ENCODE measurements at places on chromosomes 12 and 14.

GRCh38 chr12:100857971-100858370 is 63.4 kb downstream of the ANO4 start:
- DNase-seq = no peak

DNA sequence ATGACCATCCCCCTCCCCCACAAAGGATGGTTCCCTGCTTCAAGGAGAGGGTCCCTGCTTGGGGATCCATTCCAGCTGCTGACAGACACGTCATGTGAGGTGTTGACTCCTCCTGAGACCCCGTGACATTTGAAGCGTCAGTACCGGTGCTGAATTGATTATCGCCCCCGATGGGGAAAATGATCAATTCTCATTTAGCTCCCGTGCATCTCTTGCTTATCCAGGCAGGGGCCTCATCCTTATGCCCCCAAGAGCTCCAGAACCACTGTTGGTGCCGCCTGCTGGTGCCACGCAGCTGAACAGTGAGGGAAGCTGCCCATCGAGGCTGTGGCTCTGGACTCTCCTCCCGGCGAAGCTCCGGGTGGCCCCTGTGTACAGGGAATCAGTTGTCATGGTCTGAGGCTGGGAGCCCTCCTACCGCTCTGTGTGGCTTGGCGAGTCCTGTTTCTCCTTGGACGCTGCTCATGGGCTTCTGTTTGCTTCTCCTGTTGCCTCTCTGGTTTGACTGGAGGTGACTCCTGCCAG is 4.6 kb downstream of the KIF26A start:
- DNase-seq = no peak

GRCh38 chr12:88623777-88624548 is 43.7 kb upstream of the KITLG start:
- no peak for DNase-seq

GRCh38 chr14:92959189-92959531 is 36.2 kb downstream of the CHGA start:
- no peak for DNase-seq

- DNase-seq = no peak
These were observed 56.7 kb upstream of the CHGA start for GRCh38 chr14:92866181-92866752.

DNA sequence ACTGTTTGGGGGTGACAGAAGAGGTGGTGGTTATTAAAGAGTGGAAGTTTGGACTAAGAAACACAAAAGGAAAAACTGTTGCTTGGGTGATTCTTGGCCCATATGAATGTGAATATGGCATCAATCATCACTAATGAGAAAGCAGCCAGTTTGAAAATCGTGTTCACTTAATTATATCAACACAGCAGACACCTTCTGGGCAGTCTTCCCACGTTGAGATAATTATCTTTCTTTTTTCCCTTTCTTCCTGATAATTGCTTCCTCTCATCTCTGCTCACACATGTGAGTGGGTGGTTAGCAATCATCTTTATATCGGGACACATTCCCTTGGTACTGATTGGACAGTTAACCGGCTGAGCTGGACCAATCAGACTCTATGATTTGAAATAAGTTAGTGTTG is 539.7 kb downstream of the AACS start:
- no peak for DNase-seq

DNA sequence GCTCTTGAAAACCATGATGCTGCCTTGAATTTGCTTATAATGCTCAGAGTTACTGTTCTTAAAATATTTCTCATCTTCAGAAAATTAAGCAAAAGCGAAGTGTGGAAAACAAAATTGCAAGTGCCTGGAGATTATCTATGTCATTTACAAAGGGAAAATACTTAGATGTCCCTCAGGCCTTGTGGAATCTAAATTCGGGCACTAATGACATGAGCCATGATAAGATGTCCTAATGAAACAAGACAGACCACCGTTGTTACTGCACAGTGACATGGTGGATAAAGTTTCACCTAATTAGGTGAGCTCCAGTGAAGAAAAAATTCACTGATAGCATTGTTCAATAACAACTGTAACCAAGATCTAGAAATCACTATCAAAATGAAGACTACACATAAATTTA is 30.4 kb downstream of the PPP1R13B start:
- DNase-seq = no peak

DNA sequence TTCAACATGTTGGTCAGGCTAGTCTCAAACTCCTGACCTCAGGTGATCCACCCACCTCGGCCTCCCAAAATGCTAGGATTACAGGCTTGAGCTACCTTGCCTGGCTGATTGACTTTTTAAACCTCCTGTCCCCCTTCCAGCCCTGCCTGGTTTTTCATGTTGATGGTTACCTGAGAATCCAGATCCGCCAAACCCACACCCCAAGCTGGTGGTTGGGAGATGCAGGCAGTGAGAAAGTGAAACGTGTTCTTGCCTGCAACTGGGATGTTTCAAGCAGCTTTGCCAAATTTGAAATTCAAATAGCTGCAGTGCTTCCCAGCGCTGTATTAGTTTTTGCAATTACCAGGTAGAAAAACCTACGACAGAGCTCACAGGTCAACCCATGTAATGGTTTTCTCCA is 238.3 kb upstream of the PWP1 start:
- no peak for DNase-seq

GRCh38 chr14:33551963-33552362 is 398.9 kb downstream of the EGLN3 start:
- no peak for DNase-seq

DNA sequence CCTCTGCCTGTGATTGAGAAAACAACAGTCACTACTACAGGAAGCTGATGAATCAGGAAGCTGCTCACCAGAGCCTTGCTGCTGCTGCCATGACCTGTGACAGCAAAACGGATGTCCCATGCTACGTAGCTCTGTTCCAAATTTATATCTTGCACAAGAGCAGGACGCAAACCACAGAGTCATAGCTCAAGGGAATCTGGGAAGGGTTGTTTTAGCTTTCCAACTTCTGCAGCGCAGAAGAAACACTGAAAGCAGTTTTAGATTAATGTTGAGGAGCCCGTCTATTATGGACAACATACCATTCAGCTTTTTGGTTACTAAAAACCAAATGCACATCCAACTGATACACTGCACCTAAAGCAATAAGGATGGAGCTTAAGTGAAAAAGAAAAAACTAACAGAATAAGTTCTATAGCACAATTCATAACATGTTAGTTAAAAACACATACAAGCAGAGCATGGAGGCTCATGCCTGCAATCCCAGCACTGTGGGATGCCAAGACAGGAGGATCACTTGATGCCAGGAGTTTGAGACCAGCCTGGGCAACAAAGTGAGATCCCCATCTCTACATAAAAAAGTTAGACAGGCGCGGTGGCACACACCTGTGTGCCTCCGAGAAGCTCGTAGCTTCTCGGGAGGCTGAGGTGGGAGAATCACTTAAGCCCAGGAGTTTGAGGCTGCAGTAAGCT is 1.7 kb upstream of the ANKRD33 start:
- no peak for DNase-seq

GRCh38 chr12:49359671-49360070 is 7.6 kb upstream of the SPATS2 start:
- no peak for DNase-seq

DNA sequence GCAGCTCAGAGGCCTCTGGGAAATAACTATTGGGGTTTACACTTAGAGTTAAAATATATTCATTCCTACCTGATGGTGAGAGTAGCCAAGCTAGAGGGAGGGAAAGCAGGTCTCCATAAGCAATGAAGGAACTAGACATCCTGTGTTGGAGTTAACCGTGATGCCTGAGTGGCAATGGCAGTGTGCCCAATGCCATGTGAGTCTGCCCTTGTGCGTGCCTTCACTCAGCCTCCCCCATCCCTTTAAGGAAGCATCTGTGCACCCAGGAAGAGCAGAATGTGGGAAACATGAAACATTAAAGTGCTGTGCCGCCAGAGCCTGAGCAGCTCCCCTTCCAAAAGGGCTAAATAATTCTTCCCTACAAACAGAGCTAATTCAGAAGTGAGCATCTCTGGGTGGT is 76.3 kb downstream of the COX16 start:
- no peak for DNase-seq

DNA sequence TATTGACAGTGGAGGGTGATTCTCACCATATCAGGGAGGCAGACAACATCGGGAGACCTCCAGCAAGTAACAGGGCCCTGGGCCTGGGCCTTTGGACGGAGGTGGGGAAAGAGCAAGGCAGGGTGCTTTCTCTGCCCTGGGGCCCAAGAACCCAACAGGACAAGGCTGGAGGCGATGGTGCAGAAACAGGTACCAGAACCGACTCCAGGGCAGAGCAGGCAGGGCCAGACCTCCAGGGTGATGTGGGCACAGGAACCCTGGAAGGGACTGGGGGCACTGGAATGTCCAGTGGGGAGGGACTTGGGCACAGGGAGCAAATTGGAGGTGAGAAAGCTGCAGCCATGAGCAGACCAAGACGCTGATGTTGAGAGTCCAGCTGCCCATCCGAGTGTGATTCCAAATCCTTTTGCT is 44.4 kb downstream of the PRMT8 start:
- no peak for DNase-seq

DNA sequence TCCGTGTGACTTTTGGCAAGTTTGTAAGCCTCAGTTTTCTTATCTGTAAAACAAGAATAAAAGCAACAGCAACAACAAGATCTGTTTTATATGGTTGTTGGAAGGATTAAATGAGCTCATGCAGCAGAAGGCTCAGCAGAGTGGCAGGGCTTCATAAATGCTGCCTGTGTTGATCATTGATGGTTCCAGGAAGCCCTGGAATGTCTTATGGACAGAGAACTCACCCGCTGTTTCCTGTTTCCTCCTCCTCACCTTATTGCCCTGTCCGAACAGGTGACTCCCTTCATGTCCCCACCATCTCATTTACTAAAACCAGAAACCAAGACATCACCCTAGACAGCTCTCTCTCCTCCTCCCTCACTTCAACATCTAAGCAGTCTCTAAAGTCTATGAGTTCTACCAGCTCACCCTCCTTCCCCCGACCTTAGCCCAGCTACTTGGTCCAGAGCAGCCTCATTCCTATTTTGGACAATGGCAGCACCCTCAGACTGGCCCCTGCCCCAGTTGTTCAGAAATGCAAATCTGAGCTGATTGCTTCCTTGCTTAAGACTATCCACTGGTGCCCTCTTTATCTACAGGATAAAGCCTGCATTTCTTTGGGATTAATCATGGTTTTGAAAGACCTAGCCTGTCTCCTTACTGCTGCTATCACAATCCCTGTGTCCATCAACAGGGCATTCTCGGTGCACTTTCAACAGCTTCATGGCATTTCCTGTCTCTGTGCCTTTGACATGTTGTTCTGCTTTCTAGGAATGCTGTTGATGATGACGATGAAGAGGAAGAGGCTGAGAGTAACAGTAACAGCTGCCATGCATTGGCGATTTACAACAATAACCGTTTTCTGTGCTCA is 21.4 kb upstream of the GSG1 start:
- no peak for DNase-seq

- DNase-seq = no peak
These were observed 70.1 kb upstream of the KRR1 start for GRCh38 chr12:75581515-75581914.

GRCh38 chr14:68784226-68784910 is 8.5 kb downstream of the ZFP36L1 start:
- peak; percentile 64 for DNase-seq

DNA sequence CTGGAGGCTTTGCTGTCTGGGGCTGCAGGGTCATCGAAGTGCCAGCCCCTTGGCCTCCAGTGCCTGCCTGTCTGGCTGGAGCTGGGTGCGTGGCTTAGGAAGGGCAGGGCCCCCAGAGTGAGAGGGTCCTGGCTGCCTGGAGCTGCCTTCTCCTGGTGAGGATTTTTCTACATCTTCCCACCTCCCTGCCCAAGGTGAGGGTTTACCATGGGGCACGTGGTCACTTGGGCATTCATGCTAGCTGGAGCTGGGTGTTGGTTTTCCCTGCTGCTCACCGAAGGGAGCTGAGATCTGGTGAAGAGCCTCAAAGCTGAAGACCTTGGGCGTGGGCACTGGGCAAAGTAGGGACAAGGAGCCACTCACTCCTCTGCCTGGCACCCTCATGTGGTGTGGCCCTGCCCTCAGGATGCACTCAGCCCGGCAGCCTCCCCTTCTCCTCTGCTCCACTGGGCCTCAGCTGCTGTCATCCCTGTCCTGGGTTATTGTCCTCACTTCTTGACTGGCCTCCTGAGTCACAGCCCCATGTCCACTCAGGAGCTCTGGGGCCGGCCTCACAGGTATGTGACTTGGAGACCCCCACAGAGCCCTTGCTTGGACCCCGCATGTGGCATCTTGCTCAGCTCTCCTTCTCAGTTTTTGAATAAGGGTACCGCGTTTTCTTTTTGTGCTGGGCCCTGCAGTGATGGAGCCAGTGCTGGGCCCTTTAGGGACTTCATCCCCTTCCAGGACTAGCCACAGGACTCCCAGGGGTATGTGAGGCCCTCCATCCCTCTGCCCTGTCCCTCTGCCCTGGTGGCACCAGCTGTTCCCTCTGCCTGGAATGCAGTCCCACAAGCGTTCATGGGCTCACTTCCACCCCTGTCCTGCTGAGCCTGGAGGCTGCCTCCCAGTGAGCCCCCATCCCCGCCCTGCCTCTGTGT is 1.6 kb downstream of the CEP170B start:
- no peak for DNase-seq

Measured in activated CD8-positive, alpha-beta memory T cell treated with anti-CD3 and anti-CD28 coated beads for 24 hours (primary cell).